NCI-H2081 (cell line): ENCODE measurements at places on chromosomes 13 and 19.
A peak's percentile ranks its signal among the peaks of the same experiment; 100 is the strongest.

DNA sequence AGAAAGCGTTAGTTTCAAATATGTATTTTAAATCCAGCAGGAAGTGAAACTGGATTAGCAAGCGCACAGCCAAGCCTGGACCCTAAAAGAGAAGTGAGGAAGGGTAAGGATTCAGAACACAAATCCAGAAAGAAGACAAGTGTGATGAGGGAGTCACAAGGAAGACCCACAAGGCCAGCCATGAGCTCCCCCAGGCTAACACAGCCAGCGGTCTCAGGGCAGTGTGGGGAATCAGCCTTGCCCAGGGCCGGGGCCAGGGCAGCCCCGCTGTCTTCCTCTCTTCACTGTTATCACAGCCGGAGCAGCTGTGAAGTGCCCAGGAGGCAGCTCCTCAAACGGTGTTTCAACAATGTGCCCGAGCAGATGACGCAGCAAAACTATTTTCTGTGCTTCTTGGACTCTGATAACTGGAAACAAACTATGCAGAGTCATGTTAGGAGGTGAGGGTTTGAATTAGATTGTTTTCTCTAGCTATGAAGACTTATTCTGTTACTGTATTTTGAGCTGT is 12.2 kb upstream of the CDC16 start:
- no peak for DNase-seq

- DNase-seq, result no peak
Measured at GRCh38 chr19:49489601-49490167, 2.3 kb downstream of the RPL13A start.

GRCh38 chr19:811506-812048 is 10.2 kb downstream of the PLPPR3 start:
- no peak for DNase-seq

DNA sequence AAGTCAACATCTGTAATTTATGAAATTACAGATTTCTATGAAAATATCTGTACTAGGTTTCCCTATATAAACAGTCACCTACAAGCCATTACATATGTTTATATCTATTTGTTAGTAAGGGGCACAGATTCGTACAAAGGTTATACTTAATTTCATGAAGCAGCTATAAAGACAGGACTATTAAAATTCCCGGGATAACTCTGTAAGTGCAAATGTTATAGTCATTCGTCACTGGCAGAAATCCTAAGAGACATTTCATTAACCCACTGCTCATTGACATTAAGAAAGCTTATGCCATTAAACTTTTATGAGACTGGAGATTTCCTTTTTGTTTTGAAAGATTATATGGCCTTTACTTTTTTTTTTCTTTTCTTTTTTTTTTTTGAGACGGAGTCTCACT is 122.9 kb downstream of the MYO16 start:
- DNase-seq, result no peak

DNA sequence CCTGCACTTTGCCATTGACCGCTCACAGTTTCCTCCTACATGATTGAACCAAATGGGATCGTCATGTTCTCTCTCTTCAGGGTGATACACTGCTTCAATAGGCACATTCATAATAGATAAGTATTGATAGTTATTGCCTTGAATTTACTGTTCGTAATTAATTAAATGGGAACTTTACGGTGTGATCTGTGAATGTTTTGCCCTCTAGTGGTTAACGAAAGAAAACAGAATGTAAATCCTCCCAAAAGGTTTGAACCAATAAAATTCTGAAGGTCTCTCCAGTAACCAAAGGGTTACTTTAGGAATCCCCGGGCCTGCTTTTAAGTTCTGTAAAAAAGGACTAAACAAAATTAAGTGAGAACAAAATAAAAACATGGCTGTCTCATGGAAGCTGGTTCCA is 389.3 kb downstream of the DACH1 start:
- DNase-seq, result no peak

- no peak for DNase-seq
Measured at GRCh38 chr13:31051999-31052398, 109.7 kb downstream of the HSPH1 start.

GRCh38 chr13:70310396-70311119 is 202.3 kb upstream of the KLHL1 start:
- peak; percentile 74 for DNase-seq

DNA sequence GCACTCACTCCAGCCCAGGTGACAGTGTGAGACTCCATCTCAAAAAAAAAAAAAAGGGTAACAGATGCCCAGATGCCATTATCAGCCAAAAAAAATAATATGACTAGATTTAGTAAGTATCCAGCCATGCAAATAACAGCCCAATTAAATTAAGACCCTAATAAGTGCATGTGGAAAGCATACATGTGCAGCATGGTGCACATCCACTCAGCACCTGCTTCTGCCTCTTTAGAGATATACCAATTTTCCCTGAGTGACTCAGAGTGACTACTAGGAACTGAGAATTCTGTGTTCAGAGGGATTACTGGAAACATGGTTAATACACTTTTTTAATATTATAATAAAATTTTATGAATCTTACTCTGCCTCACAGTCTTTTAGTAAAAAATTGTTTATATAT is 29.8 kb upstream of the ZNF675 start:
- DNase-seq, result no peak

DNA sequence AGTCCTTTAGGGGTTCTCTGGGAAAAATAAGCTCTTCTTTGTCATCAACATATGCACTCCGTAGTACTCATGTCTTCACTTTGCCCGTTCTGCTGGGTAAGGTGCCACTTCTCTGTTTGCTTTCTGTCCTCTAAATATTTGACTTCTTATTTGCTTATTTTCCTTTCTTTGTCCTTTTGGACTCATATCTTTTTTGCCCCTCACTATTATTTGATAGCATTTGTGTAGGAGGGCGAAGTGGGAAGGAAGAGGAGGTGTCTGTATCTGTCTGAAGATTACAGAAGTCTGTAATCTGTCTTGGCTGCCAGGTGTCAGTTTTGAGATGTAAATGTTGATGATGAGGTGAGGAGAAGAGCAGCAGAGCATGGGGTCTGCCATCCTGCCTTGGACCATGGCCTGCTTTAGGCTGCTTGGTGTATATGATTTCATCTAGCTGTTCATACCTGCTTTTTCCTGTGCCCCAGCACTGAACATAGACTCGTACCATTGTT is 30.8 kb downstream of the USPL1 start:
- DNase-seq, result no peak

DNA sequence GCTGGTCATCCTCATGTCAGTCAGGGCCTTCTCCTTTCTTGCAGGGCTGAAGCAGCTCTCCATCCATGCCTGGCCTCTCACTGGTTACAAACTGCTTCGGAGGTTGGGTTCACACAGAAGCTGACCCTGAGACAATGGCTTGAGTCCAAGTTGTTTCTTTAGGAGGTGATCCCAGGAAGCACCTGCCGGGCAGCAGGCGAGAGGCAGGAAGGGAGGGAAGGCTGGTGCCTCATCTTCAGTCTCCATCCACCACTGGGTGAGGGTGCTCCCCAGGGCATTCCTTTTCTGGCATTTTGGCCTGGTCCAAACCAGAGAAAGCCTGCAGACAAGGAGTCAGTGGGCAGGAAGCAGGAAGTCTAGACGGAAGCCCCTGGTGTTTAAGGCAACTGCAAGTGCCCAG is 17.6 kb upstream of the SPATA13 start:
- no peak for DNase-seq

DNA sequence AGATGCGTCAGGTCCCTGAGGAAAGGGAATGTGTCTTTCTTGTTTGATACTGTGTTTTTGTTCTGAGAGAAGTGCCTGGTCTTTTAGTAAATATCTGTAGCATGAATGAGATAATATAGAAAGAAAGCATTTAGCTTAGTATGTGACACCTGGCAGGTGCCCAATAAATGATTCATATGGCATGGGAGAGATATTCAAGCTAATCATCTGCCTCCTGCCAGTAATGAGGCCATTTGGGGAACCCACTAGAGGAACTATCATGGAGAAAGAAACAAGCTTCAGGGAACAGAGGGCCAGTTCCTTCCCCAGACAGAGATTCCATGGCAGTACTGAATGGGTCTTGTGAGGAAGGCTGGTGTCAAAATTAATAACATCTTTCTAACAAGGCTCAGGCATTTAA is 603.9 kb downstream of the DCT start:
- DNase-seq, result no peak

GRCh38 chr19:53898636-53899341 is 10.3 kb upstream of the CACNG7 start:
- no peak for DNase-seq

DNA sequence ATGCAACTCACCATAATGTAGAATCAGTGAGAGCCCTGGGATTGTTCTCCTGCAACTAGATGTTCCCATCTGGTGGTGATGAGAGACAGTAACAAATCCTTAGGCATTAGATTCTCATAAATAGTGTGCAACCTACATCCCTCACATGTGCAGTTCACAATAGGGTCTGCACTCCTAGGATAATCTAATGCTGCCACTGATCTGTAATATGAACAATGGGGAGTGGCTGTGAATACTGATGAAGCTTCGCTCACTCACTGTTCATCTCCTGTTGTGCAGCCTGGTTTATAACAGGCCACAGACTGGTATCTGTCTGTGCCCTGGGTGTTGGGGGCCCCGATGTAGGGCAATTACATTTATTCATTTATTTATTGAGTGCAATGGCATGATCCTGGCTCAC is 86.9 kb downstream of the ZNF254 start:
- DNase-seq, result no peak

DNA sequence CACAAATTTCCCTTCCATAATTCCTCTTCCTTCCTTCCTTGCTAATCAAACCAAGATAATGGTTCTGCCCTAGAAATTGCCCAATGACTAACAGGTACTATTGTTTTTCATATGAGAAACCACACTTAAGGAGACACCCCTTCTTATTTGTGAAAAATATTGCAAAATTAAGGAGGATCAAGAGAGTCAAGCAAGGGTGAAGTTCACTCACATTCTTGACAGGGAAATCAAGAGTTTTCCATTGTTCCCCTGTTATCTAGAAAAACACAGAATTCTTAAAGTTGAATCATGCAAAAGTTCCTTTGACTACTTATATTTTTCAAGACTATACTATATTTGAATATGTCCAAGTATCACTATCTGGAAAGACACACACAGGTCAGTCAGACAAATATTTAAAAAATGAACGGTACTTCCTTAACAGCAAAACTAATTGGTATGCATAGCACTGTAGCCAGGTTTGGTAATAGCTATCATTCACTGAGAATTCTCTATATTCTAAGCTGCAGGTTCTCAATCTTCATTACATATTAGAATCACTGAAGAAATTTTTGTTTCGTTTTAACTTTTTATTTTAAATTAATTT is 897.2 kb downstream of the DIAPH3 start:
- DNase-seq, result no peak

- no peak for DNase-seq
Measured at GRCh38 chr13:97257800-97258799, 36.0 kb downstream of the MBNL2 start.

- no peak for DNase-seq
Measured at GRCh38 chr13:26342898-26343297, 89.0 kb downstream of the CDK8 start.

DNA sequence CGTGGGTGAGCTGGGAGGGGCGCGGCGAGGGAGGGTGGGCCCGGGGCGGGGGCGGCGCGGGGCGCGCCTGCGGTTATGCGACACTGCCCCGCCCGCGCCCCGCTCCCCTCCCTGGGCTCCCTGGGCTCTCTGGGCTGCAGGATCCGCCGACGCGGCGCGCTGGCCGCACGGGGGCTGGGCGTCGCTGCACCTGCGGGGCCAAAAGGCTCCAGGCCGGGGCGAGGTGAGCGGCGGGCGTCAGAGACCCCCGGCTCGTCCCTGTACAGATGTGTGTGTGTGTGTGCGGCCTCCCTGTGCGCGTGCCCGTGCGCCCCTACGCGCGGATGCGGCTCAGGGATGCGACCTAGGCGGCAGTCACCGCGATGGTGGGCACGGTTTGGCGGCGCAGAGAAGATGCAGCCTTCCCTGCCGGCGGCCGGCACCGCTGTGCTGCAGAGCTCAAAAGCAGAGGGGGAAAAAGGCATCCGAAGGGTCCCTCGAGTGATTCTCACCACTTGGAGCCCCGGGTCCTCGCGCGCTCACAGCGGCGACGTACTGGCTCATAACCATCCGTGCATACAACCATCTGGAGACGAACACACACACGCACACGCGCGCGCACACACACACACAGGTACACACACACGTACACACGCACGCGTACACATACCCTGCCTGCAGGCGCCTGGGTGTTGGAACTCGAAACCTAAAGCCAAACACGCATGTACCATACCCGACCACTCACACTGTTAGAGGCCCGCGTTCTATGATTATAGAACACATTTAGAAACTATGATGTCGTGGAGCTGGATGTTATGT is 709 bp downstream of the ATP8A2 start:
- DNase-seq, result peak; percentile 31

GRCh38 chr19:45682908-45683307 is 8.8 kb downstream of the SNRPD2 start:
- no peak for DNase-seq

DNA sequence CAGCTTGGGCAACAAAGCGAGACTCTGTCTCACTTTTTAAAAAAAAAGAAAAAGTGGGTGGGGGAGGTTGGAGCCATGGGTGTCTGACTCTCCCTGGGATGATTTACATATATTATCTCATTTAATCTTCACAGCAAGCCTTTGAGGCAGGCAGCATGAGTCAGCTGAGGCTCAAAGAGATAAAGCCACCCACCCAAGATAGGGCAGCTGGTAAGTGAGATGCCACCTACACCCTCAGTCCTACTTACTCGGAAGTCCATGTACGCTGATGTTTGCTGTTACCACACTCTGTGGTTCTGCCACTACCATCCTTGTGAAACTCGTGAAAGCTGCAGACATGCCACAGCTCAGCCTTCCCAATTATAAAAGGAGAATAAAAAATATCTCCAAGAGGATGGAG is 142.0 kb upstream of the TSHZ3 start:
- no peak for DNase-seq

- peak; percentile 25 for DNase-seq
Measured at GRCh38 chr13:85816413-85816812, 17.2 kb upstream of the SLITRK6 start.
